ENCODE measurements at places on chromosomes 16 and 17.

DNA sequence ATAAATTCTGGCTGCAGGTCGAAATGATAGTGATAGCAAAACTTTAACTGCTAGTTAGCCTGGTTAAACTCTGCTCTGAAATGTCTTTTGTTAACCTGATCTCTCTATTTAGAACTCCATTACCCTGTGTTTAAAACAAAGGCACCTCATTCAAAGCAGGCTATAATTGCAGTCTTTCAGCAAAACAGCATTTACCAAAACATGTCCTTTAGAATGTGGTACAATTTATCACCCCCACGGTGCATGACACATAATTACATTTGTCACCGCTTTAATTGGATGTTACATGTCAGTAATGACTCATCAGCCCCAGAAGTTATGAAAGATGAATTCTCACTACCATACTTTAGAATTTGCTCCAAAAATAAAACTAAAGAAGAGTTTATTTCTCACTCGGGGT, 295.4 kb downstream of the TOX3 start:
- no peak for DNase-seq

GRCh38 chr17:78872486-78872885, 30.5 kb downstream of the CEP295NL start:
- DNase-seq: no peak

GRCh38 chr17:76136276-76137000, 4.6 kb downstream of the FOXJ1 start:
- DNase-seq: no peak

DNA sequence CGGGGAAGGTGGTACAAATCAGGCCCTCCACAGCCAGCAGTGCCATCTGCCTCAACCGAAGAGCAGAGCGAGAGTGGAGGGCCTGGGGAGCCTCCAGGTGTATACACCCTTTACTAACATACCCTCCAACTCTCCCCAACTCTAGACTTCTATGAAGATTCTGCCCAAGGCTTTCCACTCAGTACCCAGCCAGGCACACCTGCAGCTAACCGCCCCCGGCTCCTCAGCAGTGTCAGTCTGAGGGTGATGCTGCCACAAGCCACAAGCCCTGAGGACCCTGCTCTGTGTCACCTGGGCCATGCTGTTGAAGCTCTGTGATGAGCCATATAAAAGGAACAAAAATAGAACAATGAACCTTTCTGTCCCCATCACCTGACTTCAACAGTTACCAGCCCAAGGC, 3.8 kb downstream of the CENPV start:
- DNase-seq: no peak

GRCh38 chr17:4144422-4144747, 1.4 kb downstream of the CYB5D2 start:
- DNase-seq: no peak

DNA sequence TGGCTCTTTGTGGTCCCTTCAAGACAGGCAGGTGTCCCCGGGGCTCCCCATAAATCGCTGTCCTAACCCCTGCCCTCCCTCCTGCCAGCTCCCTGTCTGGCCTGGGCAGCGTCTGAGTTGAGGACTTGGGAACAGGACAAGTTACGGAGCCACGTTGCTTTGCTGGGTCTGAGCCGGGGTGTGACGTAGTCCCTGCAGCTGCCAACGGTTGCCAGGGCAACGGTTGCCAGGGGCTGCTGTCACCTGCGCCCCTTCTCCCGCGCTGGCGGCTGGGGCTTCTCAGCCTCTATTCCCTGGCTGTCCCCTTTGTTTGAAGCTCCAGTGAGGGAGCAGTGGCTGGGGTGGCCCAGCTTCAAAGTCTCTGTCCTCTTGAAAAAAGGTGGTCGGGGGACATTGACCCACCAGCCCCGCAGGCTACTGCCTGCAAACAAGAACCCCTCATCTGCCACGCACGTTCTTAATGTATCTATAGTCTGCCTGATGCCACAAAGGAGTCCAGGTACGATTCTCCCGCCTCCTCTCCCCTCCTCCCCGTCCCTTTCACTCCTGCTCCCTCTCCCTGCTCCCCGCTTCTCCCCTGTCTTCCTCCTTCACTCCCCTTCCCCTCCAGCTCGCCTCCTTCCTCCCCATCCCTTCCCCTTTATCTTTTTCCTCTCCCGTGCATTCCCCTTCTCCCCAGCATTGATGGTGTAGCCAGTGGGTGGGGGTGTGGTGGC, 10.9 kb downstream of the ADGRG1 start:
- DNase-seq: no peak

DNA sequence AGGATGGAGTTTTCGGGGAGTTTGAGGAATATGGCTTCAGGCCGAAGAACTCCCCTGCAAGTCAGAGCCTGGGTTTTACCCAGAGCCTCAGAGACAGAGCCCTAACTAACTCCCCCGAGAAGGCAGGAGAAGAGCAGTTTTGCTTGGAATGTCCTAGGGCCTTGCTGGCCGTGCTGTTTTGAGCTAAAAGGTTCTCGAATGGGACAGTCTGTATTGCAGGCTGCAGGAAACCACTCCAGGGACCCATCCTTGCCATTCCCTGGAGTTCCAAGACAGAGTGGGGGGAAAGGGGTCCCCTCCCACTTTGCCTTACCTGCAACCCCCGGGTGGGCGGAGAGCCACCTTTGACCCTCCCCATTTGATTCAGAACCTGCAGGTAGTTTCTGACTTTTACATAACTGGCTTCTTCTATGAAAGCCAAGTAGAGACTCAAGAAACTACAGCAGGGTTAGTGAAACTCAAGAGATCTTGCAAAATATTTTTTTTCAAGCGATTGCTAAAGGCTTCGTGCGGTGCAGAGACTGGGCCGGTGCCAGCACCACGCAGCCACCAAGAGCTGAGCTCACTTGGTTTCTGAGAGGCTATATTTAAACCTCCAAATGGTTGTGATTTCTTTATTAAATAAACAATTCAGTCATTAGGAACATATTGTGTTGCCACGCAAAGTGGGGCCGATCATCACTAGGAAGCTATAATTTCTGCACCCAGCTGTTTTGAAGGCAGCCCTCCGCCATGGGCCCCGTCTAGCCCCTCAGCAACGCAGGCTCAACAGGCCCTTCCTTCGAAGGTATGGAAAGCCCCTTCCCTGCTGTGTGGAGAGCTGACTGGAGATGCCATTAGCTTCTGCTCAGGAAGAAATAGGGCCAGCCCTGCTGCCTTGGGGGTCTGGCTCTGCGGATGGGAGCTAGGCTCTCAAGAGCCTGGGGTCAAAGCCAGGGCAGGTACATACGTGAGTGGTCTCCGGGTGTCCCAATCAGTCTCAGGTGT, 223.0 kb downstream of the NTN1 start:
- DNase-seq: no peak

DNA sequence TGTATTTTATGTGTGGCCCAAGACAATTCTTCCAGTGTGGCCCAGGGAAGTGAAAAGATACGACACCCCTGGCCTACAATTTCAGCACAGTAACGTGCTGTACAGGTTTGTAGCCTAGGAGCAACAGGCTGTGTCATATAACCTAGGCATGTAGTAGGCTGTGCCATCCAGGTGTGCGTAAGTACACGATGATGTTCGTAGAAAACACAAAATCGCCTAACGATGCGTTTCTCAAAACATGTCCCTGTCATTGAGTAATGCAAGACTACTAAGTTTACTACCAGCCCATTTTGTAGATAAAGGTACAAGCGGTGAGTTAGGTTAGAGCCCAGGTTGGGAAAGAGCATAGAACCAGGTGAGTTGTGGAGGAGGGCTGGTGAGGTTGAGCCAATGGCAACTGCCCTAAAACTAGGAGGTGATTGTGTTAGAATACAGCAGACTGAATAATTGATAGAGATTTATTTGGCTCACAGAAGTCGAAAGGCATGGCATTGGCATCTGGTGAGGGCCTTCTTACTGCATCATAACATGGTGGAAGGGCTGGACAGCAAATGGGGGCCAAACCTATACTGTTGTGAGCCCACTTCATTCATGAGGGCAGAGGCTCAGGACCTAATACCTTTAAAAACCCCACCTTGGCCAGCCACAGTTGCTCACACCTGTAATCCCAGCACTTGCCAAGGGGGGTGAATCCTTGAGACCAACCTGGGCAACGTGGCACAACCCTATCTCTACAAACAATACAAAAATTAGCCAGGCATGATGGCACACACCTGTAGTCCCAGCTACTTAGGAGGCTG, 4.2 kb downstream of the EIF1 start:
- DNase-seq: no peak

DNA sequence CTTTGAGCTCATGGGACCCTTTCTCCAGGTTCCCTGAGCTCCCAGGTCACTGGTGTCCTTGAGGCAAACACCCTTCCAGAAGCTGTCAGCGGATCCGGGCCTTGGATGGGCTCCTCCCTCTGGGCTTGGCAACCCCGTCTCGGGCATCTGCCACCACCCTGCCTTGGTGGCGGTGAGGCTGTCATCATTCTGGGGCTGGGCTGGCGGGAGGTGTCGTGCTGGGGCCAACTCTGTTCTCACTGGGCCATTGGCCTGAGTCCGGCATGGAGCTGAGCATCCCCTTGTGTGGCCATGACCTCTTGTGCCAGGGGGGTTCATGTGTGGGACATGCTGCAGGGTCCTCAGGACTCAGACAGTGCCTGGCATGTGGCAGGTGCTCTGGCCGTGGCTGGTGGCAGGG, 197.6 kb downstream of the LAT start:
- no peak for DNase-seq

DNA sequence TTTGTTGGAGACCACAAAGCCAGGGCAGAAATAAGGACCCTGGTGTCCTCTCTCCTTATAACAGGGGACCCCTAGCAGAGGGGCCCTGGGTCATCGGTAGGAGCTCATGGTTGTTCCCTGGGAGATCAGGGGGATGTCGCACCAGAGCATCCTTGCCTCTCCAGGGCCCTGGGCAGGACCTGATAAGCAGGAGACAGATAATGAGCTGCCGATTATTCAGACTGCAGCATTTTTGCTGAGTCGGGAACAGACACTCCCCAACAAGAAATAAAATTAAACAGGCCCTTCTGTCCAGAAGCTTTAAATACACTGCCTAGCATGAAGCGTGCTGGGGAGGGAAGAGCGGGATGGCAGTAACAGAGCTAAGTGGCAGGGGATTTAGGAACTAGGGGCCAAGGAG, 15.4 kb upstream of the GFAP start:
- no peak for DNase-seq

DNA sequence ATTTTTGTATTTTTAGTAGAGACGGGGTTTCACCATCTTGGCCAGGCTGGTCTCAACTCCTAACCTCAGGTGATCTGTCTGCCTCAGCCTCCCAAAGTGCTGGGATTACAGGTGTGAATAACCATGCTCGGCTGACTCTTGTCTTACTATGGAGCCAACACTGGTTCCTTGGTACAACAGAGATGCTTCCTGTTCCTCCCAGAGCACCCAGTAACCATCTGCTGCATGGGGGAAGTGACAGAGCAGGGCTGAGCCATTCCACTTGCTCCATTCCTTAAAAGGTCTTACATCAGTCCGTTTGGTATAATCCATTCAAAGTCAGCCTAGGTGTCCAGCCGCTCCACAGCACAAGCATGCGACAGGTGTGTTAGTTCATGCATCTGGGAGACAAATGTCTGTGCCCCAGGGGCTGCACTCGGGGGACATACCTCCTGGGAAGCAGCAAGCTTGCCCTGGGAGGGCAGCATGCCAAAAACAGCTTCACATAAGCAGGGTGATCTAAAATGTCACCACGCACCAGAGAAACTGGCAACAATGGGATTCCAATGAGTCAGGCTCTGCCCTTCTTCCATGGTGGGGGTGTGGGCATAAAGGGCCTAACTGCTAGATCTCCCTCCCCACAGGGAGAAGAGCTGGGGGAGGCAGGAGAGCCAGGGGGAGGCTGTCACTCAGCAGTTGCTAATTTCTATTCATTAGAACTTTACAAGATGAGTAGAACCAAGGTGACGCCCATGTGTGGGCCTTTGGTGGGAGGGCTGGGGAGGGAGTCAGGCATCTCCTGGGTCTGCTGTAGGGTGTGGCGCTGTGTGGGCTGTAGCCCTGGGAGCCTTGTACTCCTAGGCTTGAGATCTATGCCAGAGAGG, 35.5 kb downstream of the PIPOX start:
- no peak for DNase-seq

GRCh38 chr16:86073763-86074493, 175.0 kb downstream of the IRF8 start:
- no peak for DNase-seq

DNA sequence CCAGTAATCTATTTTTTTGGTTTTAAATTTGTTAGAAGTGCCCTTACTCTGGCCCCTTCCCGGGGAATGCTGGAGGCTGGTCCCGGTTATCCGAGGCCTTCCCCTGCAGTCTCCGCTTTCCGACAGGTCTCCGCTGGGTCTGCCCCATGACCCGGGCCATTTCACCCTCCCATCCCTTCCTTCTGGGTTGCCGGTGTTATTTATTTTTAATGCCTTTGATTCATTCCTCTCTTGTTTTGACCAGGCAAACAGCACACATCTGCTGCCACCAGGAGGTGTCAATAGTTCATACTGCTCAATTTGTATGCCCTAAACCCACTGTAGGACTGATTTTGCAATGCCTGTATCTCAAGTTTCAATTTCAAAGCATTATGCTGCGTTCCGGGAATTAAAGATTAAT, 113.2 kb upstream of the IRX5 start:
- no peak for DNase-seq

GRCh38 chr17:7750321-7750821, 32.8 kb downstream of the DNAH2 start:
- no peak for DNase-seq

GRCh38 chr17:49209061-49209571, 1.3 kb downstream of the GNGT2 start:
- no peak for DNase-seq

- DNase-seq: no peak
Observed at GRCh38 chr16:20026361-20027072, 47.2 kb downstream of the GPR139 start.

GRCh38 chr17:51422634-51423033, 162.3 kb downstream of the UTP18 start:
- no peak for DNase-seq

DNA sequence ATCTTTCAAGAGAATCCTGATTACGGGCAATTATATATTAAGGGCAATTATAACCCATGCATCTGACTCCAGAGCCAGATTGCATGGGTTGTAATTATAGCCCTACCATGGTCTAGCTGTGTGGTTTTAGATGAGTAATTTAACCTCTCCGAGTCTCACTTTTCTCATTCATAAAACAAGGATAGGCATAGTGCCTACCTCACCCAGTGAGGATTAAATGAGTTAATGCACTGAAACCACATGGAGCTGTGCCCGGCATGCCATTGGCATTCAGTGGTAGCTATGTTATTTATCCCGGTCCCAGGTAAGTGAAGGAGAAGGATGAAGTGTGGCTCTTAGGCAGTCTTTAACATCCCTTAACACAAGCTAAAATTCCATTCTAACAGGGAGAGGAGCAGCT, 6.3 kb downstream of the SNX20 start:
- DNase-seq: no peak

- DNase-seq: no peak
Observed at GRCh38 chr16:12262454-12263180, 286.1 kb downstream of the SNX29 start.

GRCh38 chr17:83160443-83161297, 81.3 kb downstream of the METRNL start:
- DNase-seq: no peak

All from activated naive CD8-positive, alpha-beta T cell treated with anti-CD3 and anti-CD28 coated beads, Interleukin-2, amount 50 U/mL, for 16 hours (primary cell).